Cortex of kidney (tissue), 1 donor: ENCODE measurements at places on chromosomes 5 and 9.

GRCh38 chr9:87518702-87519335 is 21.2 kb downstream of the DAPK1 start:
- DNase-seq, result no peak

DNA sequence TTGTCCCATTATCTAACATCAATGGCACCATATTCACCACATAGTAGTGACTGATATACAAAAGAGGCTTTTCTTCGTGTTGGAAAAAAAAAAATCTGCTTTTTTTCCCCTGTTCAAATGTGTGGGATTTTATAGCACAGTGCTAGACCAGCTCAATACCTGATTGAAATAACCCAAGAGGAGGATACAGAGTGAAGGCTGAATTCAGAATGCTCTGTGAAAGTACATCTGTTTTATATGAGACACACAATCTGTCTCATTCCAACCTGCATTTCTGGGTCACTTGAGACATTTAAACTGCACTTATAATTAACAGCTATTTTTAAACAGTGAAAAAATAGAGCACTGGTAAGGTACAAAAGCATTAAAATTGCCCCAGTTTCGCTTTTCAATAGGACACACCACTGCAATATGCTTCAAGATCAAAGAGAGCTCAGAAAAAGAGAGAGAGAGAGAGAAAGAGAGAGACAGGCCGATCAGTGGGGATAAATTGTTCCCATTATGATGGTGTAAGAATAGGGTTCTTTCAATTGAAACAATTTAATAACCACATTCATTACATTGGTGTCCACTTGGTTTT is 179.3 kb downstream of the NR2F1-AS1 start:
- no peak for DNase-seq

DNA sequence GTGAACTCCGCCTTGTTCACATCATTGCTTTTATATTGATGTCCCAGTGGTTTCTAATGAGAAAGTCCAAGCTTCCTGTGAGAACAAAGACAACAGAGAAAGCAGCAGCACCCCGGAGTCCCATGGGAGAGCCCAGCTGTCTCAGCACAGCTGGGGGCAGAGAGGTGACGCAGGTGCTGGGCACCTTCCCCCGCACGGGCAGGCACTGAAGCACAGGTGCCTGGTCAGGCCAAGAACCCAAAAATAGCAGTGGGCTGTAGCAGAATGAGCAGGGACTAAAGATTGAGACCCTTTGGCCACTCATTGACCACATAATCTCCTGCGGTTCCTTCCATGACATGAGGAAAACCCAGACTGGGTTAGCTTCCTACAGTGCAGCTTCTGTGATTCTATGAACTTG is 18.8 kb downstream of the SRD5A1 start:
- DNase-seq, result no peak

DNA sequence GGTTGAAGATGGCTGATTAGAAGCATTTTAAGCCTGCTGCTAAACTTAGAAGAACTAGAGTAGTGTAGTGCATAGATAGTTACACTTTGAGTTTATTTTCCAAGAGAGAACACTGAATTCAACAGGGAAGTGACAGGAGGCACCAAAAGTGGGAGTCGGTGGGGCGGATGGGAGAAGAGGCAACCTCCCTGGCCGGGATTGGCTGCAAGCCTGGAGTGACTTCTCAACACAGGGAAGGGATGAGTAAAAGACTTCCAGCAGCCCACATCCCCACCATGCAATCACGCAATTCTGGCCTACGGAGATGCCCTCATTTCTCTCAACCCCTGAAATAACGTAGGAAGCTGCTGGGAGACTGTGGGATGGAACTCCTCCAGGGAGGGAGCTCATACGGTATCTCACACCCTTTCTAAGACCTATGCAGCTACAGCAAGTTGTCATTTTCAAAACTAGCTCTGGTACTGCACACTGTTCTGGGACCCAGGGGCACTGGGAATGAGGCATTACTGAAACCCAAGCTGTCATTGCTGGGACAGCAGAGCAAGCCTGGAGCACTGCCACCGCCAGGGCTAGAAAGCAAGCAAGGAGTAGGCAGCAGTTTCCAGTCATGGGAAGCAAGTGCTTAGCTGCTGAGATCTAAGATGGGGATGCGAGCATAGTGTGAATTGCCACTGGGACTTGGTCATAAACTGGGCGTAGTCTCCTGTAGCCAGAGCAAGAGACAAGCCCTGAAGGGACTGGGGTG is 331.6 kb upstream of the PTGER4 start:
- no peak for DNase-seq

DNA sequence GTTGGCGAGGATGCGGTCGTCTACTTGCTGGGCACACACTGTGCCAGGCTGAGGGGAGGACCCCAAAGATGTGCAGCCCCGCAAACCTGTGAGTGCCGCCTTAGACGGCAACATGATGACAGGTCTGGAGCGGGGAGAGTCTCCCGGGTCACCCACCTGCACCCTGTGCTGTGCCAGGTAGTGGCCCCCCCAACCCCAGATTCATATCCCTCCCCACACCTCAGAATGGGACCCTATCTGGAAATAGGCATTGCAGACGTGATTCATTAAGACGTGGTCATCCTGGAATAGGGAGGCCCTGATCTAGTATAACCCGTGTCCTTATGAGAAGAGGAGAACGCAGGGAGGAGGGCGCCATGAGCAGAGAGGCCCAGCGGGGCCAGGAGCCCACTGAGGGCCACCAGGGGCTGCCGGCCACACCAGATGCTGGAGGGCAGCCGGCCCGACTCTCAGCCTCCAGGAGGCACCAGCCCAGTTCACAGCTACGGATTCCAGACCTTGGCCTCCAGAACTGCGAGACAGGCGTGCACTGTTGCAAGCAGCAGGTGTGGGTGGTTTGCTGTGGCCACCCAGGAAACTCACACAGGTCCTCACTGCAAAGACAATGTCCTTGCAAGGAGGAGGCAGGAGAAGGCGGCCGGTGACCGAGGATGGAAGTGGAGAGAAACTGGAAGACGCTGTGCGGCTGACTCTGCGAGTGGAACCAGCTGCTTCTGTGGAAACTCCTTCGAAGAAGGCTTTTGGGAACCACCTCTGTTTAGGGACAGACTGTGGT is 131.9 kb upstream of the LPCAT1 start:
- DNase-seq, result no peak

DNA sequence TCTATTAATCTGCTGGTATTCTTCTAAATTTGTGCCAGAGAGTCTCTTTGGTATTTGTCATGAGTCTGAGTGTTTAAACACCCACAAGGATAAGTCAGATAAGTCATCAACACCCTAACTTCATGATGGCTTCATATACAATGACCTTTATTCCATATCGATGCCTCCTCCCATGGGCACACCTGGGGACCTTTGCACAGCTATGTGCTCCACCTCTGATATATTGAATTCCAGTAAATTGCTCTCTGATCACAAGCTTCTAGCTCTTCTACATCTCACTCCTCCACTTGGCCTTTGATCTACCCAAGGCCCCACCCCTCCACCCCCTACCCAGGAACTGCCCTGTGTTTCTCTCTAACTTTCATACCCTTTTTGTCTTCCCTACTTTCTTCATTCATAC is 102.7 kb upstream of the MIER3 start:
- no peak for DNase-seq

DNA sequence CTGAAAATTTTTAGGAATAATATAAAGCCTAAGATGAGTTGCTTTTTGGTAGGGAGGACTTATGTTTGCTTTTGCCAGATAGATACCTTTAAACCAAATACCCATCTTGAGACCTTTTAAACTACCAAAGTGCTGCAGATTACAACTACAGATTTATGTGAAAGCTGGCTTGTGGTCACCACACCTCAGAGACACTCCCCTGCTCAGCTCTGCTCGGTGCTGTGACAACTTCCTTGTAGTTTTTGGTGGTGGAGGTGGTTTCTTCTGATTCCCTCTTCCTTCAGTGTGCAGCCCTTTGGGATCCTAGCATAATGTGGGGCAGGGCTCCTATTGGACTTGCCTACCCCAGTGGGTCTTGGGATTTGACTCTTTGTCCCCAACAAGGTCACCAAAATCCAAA is 29.2 kb downstream of the GARNL3 start:
- no peak for DNase-seq

- no peak for DNase-seq
Measured at GRCh38 chr9:76684213-76684612, 80.0 kb upstream of the PCA3 start.

DNA sequence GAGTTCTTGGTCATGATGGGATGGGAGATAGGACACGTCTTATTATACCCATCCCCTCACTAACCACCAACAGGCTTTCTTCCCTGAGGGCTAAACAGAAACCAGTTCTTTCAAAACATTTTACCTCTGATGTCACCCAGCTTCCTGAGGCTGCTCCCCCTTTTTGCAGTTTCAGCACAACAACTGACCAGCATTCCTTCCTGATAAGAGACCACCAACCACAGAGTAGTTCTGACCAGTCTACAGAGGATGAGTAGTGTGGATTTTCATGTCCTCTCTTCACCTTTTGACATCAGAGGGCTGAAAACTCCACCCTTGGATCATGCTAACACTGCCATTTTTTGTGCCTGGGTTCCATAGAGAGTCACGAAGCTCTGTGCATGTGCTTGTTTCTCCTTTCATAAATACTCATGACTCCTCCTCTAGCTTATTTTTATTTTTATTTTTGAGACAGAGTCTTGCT is 82.6 kb downstream of the OSTF1 start:
- DNase-seq, result no peak

- no peak for DNase-seq
Measured at GRCh38 chr9:112599732-112600131, 113.1 kb downstream of the KIAA1958 start.

- no peak for DNase-seq
Measured at GRCh38 chr5:109748546-109748945, 58.8 kb downstream of the MAN2A1 start.

DNA sequence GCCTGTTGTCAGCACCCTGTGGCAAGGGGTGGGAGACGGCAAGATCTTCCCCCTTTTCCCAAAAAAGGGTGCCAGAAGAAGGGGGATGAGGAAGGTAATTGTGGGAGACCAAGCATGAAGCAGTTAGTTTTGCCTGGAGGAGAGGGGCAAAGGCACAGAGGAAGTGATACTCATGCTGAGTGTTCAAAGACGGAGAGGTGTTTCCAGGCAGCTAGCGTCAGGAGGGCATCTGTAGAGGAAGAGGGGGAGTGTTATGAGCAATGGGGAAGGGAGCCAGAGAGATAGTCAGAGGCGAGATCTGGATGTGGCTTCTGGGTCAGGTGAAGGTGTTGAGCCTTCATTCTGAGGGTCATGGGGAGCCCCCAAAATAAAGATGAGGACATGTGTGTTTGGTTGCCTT is 26.9 kb upstream of the ADAM19 start:
- DNase-seq, result no peak

DNA sequence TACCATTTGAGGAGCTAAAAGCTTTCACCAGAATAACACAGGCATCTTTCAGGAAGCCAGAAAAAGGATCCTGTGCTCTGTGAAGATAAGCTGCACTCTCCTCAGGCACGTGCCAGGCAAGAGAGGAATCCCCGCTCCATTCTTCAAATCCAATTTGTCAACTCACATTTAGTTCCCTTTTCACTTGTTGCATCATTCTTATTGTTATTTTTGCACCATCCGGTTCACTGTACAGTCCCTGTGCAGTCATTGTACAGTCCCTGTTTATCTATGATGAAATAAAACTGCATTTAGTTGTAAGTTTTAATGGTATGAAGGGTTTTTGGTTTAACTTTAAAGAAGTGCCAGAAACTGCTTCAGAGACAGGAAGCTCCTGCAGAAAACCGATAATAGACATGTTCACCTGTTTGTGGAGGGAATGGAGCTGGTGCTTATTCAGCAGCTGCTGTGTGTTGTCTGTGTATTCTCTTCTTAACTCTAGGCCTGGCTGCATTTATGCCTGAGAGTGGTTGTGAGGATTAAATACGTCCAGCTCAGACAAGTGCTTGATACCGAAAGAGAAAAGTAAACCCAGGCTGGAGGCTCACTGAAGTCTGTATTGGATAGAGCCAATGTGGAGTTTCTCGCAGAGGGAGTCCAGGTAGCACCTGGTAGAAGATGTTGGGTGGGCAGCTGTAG is 22.4 kb downstream of the IFNW1 start:
- no peak for DNase-seq

- no peak for DNase-seq
Measured at GRCh38 chr5:79686799-79687198, 2.8 kb upstream of the CMYA5 start.

GRCh38 chr9:94758031-94758430 is 31.5 kb downstream of the AOPEP start:
- no peak for DNase-seq

DNA sequence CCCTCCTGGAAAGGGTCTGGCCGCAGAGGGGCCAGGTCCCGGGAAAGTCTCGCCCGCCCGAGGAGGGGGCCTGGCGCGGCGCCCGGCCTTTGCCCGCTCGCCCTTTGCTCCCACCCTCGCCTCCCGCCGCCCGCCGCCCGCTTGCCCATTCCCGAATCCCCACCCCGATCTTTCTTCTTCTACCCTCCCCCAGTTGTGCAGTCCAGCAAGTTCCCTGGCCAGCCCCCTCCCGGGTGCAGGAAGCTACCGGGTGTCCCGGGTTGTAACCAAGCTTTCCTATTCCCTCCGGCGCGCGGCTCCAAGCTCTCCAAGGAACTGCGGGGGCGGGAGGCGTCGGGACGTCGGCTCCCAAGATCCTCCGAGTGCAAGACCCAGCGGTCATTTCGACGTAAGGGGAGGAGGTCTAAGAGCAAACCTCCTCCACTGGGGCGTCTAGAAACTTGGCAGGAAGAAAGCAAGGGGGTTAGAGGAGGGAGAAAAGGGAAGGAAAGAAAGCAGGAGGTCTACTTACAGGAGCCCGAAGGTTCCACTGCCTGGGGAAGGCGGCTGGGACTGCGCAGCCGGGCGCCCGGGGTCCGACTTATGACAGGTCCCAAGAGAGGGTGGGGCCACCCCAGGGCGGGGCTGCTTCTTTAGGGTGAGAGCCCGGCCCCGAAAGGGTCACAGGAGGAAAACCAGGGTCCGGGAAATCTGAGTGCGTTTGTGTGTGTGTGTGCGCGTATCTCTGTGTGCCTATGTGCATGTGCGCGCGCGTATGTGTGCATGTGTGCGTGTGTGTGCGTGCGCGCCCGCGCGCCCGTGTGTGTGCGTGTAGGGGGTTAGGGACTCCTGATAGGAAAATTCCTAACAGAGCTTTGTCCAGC is at the start of gene PTGR1:
Gene PTGR1, minus strand, starts transcription at position 556 of the 863 bp plus-strand sequence. CDS start 2,225 bp downstream, outside the sequence.
- DNase-seq, result peak; percentile 36

DNA sequence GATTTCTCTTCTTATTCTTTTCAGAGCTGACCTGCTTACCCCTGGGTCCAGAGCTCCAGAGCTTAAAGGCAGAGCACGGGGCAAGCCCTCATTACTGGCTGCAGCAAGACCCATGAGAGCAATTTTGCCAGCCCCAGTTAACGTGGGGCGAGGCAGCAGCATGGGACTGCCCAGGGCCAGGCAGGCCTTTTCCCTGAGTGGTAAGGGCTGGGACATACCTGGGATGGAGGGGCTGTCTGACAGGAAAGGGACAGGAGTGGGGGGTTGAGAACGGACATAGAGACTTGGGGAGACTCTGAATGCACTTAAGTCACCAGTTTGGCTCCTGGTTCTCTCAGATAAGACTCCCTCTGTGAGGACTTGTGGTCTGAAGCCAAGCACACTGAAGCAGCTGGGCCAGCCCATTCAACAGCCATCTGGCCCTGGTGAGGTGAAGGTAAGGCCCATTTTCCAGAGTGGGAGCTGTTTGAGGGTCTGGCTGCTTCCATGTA is 26.2 kb downstream of the HMGXB3 start:
- no peak for DNase-seq
